Frontal cortex (tissue), 4 donors: ENCODE measurements at places on chromosomes 16 and 17. TPM values are rescaled to one million over a fixed set of nuclear protein-coding genes. Genes with fewer than 3 reads are reported as not detected.

The TPSD1 gene
- not detected for total RNA-seq

DNA sequence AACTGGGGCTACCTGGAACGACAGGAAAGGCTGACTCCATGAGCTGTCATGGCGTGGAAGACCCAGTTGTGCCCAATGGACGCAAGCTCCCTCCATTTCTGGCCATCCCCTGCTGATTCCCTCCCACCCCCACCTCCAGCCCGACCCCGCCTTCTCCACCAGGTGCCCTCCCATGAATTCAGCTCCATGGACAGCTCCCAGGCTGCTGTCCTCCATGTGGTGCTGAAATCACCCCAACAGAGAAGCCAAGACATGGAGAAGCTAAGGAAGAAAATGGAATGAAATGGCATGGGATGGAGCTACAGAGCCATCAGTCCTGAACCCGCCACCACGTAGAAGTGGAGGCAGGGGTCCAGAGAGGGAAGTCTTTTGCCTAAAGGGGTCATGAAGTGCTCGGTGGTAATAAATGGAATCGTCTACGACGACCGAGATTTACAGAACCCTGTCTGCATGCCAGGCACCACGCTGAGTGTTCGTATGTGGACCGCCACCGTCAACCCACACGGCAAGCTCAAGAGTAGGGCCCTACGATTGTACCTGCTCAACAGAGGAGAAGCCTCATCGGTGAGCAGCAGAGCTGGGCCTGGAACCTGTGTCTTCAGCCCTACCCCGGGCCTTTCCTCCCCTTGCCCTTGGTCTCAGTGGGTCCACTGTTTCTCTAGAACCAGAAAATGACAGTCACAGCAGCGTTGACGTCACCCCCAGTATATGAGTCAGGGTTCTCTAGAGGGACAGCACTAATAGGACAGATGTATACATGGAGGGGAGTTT lies 9.3 kb upstream of the ZC3H18 start:
- no peak for DNase-seq

DNA sequence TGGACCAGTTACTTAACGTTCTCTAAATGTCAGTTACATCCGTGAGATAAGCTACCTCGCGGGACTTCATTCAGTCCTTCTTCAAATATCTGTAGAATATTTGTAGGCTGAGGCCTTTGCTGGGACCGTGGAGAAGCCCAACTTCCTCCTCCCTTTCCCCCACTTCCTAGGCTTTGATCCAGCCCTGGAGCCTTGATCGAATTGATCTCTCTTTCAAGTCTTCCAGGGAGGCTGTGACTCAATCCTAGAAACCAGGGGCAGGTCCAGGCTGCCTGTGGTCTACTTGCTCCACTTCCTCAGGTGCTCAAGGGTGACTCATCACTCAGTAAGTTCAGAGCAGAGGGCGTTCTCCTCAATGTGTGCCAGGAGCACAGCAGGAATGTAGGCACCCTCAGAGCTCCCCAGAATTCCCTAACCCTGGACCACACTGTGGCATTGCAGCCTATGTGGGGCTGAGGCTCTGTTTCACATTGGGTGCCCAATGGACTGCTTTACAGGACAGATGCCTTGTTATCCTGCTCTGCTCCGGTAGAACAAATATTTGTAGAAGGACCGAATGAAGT lies 11.2 kb upstream of the CEP20 start:
- DNase-seq = no peak

- DNase-seq = no peak
Measured at GRCh38 chr16:50081428-50082018, 15.8 kb downstream of the HEATR3 start.

The KRTAP17-1 gene
- total RNA-seq = not detected

GRCh38 chr17:63658366-63658765 lies 36.1 kb downstream of the MAP3K3 start:
- no peak for DNase-seq

The KRT31 gene
- total RNA-seq = 1.2 TPM

DNA sequence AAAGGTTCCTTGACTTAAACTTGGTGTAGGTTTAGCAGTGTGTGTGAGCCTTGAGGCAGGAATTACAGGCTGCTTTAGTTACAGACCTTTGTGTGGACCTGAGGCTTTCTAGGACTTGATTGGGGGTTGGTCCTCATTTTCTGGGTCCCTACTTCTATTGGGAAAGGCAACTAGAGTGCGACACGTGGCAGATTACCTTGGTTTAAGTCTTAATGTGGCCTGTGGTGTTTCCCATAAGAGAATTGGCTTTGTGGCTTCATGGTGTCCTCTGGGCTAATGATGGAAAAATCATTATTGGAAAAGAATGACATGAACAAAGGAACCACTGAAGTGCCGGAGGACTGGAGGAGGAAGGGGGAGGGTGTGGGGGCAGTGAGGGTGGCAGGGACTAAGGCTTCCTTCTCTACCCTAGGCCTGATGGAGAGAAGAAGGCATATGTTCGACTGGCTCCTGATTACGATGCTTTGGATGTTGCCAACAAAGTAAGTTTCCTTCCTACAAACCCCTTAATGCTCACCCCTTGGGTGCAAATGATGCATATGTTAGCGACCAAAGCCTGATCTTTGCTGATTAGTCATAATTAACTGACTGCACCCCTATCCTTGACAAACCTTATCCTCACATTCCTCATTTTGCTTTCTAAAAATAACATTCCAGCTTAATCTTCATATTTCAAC lies 2.7 kb downstream of the TLCD1 start:
- no peak for DNase-seq

DNA sequence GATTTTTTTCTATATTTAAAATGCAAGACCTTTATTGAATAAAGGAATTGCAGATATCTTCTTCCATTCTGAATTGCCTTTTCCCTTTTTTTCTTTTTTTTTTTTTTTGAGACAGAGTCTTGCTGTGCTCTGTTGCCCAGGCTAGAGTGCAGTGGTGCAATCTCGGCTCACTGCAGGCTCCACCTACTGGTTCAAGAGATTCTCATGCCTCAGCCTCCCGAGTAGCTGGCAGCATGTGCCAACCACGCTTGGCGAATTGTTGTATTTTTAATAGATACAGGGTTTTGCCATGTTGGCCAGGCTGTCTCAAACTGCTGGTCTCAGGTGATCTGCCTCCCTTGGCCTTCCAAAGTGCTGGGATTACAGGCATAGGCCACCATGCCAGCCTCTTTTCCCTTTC lies 151.5 kb downstream of the CEP112 start:
- no peak for DNase-seq

The COPZ2 gene
- total RNA-seq = 3.3 TPM

The MMD gene
- 293 TPM for total RNA-seq

The FBF1 gene
- 11.4 TPM for total RNA-seq

DNA sequence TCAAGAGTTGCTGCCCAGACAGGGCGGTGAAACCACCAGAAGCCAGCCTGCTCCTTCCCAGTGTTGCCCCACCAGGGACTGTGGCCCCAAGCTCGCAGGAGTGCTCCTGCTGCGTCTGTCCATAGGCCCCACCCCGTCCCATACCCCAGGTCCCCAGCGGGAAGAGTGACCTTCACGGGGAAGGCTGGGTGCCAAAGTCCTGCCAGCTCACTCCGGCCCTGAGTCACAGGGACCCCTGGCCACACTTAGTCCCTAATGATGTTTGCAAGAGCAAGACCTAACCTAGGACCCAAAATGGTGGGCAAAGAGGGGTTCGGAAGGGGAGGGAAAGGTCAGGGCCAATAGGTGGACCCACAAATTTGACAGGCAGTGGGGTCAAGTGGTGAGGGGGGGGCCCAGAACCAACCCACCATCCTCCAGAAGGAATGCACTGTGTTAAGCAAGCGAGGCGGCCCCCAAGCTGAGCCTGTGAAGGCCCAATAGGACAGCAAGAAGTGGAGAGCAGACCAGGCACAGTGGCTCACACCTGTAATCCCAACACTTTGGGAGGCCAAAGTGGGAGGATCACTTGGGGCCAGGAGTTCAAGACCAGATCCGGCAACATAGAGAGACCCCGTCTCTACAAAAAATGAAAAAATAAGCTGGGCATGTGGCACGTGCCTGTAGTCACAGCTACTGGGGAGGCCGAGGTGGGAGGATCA lies 3.3 kb downstream of the DOK4 start:
- no peak for DNase-seq

GRCh38 chr17:80761110-80761871 lies 216.7 kb downstream of the RPTOR start:
- no peak for DNase-seq

The MT1F gene
- total RNA-seq = 1.2 TPM

The MYH13 gene
- not detected for total RNA-seq

The HBQ1 gene
- total RNA-seq = 6.9 TPM
